ENCODE measurements at places on chromosomes 11 and 22. TPM values are rescaled to one million over a fixed set of nuclear protein-coding genes. Genes with fewer than 3 reads are reported as not detected.

Gene XKR3
- not detected for total RNA-seq

Gene E2F8
- 4.4 TPM for total RNA-seq

Gene NRGN
- total RNA-seq = 0.27 TPM

Gene PNPLA3
- 2.9 TPM for total RNA-seq

Gene CASP1
- 21.0 TPM for total RNA-seq

Gene SF3A1
- total RNA-seq = 43.7 TPM

Gene P2RY6
- not detected for total RNA-seq

Gene ZNF214
- total RNA-seq = 2.9 TPM

Gene ARHGAP42
- 12.6 TPM for total RNA-seq

Measured in fibroblast of the aortic adventitia (primary cell).